ENCODE measurements at places on chromosomes 12 and 14. TPM values are rescaled to one million over a fixed set of nuclear protein-coding genes. Genes with fewer than 3 reads are reported as not detected.

The VRTN gene
- polyA plus RNA-seq, result not detected

The IFNG gene
- polyA plus RNA-seq, result not detected

The OAS3 gene
- 0.35 TPM for polyA plus RNA-seq

The PRKAG1 gene
- 66.8 TPM for polyA plus RNA-seq

The LMO3 gene
- 0.38 TPM for polyA plus RNA-seq

The TEX22 gene
- 0.46 TPM for polyA plus RNA-seq

The NEDD8 gene
- polyA plus RNA-seq, result 342 TPM

The RPGRIP1 gene
- not detected for polyA plus RNA-seq

The KERA gene
- not detected for polyA plus RNA-seq

The P2RX4 gene
- polyA plus RNA-seq, result 18.5 TPM

The KIF5A gene
- 0.15 TPM for polyA plus RNA-seq

The NOS1 gene
- not detected for polyA plus RNA-seq

DNA sequence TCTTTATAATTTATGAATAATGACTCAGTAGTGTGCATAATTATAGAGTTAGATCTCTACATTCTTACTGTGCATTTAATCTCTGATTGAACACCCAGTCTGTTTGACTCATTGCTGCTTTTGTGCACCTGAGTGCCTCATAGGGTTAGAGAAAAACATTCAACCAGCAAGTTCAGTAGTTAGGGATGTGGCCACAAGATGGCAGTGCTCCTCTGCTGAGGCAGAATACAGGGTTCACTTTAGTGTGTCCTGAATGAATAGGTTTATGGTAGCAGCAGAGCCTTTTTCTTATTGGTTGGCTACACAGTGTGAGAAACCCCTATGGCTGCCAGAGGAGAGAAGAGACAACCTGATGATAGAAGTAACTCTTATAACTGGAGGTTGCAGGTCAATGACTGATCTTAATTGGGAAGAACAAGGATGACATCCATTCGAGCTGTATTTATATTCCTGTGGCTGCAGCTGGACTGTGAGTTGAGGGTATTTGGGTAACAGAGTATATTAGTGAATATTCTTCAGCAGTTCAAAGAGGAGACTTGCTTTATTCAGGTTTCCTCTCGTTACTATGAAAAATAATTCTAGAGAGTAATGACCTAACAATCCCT lies 194.9 kb upstream of the OR4E1 start:
- peak; percentile 54 for DNase-seq

- DNase-seq, result no peak
Measured at GRCh38 chr12:69360348-69360672, 767 bp downstream of the YEATS4 start.

- no peak for DNase-seq
Measured at GRCh38 chr12:1792406-1792805, 28.0 kb upstream of the LRTM2 start.

GRCh38 chr12:43179486-43179885 lies 372.5 kb downstream of the ADAMTS20 start:
- DNase-seq, result no peak

GRCh38 chr12:42652048-42652447 lies 62.5 kb upstream of the PRICKLE1 start:
- DNase-seq, result no peak

DNA sequence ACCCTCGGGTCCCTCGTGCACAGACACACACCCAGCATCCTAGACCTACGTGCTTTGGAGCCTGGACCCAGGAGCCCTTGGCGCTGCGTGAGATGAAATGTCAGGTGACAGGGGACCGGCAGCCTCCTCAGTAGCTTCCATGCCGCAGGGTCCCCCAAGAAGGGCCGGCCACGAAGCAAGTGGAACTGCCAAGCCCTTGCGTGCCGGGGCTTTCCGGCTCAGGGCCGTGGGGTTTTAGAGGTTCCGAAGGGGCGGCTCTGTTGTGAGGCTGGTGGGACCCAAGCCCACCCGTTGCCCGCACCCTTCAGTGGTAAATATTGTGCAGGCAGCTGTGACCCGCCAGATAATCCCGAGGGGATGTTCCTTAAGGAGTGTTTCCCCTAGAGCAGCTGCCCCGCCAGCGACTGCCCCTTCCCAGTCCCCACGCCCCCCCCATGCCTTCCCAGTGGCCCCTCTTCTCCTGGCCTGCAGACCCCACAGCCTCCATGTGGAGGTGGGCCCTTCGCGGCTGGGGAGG lies 133.7 kb downstream of the ADGRD1 start:
- DNase-seq, result no peak

DNA sequence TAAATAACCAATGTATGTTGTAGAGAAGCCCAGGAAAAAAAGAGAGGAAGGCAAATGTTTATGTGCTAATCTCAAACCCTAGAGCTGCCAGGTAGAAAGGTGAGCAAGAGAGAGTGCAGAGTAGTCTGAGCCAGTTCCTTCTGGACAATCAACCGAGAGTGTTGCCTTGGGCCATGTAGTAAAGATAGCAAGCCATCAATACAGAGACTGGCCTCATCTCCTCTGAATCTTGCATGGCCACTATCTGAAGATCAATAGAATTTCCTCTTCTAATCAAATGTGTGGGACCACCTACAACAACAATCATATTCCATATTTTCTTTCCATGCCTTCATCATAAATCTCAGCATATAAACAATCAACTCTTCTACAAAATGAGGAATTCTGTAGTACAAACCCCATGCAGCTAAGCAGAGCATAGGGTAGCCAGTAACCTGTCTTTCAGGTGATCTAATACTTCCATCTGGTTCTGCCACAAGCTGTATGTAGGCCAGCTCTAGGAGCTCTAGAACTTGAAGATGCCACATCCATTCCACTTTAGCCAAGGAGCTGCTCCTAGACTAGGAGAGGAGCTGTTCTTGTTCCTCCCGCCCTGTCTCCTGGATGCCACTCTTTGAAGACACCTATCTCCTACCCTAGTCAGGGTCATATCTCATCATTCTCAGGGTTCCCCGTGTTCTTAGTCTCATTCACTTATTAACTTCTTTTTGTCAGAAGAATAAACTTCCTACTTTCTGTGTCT lies 75.8 kb upstream of the SLC38A4 start:
- no peak for DNase-seq

DNA sequence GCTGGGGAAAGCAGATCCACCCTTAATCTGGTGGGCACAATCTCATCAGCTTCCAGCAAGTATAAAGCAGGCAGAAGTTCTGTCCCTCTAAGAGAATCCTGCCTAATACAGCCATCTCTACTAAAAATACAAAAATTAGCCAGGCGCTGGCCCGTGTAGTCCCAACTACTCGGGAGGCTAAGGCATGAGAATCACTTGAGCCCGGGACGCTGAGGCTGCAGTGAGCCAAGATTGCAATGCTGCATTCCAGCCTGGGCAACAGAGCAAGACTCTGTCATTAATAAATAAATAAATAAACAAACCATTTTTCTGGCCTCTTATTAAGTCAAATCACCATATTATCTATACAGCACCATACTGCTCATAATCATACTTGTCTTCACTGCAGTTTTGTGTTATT lies 111.2 kb downstream of the MED13L start:
- DNase-seq, result peak; percentile 49

DNA sequence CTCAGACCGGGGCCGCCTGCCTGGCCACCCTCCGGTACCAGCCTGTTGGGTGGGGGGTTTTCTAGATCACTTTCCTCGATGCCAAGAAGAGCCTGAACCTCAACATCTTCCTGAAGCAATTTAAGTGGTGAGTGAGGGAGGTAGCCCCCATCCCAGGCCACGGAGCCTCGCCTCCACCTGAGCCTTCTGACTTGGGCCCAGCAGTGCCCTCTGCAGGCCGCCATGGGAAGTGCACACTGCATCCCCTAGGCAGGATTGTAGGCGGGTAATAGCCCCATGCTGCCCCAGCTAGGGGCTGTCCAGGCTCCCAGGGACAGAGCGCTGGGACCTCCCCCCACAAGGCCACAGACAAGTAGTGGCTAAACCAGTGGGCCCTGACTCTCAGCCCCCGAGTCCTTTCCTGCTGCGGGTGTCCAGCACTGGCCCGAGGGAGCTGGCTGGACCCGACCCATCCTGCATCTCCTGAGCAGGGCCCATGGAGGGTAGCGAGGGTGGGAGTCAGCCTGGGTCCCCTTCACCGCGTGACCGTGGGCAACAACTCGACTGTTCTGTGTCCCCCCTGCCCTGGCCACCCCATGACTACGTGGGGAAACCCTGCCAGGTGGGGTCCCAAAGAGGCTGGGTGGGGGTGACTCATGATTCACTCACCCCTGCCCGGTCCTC lies 15.3 kb upstream of the ADSS1 start:
- peak; percentile 58 for DNase-seq

GRCh38 chr12:131092901-131093603 lies 139.3 kb downstream of the ADGRD1 start:
- peak; percentile 19 for DNase-seq

GRCh38 chr14:57291692-57292647 lies 23.2 kb downstream of the AP5M1 start:
- no peak for DNase-seq

- DNase-seq, result no peak
Measured at GRCh38 chr12:68469113-68469512, 137.0 kb upstream of the MDM1 start.

- peak; percentile 95 for DNase-seq
Measured at GRCh38 chr14:36091096-36091495, 85.4 kb downstream of the PTCSC3 start.

- DNase-seq, result peak; percentile 33
Measured at GRCh38 chr14:105091054-105091516, 25.9 kb upstream of the GPR132 start.

DNA sequence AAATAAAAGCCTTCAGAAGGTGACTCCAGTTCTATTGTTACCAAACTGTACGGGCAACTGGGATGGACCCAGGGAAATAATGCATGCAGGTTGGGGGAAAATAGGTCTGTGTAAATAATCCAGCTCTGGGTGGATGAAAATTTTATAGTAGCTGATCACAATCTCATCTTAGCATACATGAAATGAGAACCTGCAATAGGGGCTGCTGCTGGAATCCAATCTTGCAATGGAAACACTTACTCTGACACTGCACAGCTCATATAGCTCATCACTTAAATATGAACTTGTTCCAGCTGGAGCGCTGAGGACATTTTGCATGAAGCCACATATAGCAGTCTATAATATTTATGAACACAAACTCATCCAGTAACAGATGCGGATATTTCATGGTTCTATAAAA lies 40.1 kb upstream of the GAS2L3 start:
- no peak for DNase-seq

DNA sequence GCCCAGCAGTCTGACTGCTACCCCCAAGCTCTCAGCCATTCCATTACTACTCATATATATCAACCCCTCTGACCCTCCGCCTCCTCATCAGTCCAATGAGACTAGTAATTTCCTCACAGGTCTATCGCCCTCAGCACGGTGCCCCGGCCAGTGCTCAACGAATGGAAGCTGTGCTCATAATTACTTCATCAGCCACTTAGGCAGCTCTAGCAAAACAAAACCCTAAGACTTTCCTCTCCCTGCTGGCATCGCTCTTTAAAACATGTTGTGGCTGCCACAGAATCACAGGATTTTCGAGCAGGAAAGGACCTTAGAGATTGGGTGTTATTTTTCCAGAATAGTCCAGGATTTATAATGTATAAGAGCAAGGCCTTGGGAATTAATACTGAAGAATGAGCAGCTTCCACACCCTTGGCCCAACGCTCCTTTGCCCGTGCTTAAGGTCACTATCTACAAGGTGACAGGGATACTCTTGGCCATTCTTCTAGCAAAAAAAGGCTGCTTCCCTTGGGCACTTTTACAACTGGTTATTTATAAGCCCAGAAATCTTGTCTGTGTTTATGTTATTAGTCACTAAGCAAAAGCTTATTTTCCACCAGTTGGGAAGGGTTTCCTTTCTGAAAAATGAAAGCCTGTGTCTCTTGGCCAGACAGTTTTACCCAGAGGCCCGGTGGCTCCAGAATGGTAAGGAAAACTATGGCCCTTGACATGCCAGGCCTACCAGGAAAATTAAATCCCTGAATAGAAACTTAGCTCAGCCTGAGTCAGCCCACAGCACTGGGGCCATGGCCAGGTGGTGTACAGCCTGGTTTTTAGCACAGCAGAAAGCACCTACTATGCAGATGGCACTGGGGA lies 47.9 kb downstream of the NUAK1 start:
- peak; percentile 91 for DNase-seq

- no peak for DNase-seq
Measured at GRCh38 chr12:23576372-23576771, 373.1 kb downstream of the SOX5 start.

- DNase-seq, result no peak
Measured at GRCh38 chr14:104609666-104610065, 5.1 kb upstream of the TMEM179 start.

Data from GM23248 (cell line).